ENCODE measurements at places on chromosomes 5 and 9.

DNA sequence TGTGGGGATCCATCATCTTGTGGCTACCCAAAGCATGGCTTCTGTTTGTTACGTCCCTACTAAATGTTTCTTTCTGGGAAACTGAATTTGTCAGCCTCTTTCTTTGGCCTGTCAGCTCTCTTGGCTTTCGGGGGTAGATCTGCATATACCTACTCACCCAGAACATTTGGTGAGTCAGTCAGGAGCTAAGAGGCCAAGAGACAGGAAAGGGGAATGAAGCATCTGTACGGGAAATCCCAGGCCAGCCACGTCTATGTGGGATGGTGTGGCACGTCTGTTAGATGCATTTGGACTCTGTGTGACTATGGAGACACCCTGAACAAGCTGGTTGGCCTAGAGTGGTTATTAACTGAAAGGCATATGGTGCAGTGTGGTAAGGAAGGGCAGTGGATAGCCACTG lies 58.1 kb downstream of the CDO1 start:
- peak; percentile 50 for DNase-seq

DNA sequence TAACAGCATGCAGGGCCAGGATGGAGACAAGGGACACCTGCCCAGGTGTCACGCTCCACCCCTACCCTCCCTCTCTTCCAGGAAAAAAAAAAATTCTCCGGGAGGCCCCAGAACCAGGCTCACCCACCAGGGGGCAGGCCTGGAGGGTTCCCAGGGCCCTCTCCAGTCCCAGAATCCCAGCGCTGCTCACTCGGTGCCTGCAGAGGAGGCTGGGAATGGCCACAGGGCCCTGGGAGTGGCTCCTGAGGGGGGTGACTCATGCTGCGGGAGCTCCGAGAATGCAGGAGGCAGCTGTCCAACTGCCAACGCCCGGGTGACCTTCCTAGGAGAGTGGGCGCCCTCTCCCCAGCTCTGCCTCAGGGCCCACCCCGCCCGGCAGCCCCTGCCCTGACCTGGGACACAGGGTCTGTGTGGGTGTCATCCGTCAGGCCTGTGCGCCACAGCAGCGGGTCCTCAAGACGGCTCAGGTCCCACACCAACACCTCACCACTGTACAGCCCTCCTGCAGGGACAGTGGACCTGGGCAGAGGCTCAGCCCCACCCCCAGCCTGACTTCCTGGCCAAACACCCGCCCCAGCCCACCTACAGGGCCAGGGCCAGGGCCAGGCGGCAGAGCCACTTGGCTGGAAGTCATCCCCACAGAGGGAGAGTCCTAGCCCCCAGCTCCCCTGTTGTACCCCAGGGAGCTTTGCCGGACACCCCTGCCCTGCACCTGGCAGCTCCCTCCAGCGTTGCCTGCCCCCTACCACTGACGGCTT lies 21.2 kb downstream of the DYNC2I2 start:
- DNase-seq = peak; percentile 87

GRCh38 chr9:36142510-36143244 lies 6.1 kb downstream of the GLIPR2 start:
- no peak for DNase-seq

GRCh38 chr5:6790346-6790865 lies 77.2 kb downstream of the TENT4A start:
- DNase-seq = no peak

- no peak for DNase-seq
Observed at GRCh38 chr9:75265525-75265972, 177.2 kb downstream of the OSTF1 start.

DNA sequence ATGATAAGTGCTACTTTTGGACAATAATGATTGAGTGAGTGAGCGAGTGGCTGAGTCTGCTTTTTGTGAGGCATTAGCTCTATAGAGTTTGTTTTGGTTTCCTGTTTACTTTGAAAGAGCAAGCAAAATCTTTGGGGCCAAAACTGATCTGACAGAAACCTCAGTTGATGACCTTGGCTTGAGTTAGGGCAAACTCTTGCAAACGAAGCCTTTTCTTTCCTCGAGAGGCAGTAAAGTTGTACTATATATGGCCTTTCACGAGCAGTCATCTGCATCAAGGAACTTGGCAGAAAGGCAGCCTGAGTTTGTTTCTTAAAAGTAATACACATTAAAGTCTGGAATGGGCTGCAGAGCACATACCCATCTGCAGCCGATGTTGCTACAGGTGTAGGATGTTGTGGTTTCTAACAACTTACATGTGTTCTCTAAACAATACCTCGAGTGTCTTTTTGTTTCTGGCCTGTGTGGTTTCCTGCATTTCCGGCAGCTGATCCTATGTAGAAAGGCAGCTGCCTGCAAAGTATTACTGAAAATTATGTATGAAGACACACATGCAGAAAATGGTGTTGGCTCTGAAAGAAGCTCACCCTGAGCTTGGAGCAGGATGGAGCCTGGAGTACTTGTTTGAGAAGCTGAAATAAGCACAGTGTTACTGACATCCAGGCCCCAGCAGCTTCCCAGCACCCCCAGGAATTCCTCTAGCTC lies 60.8 kb downstream of the FOXD1 start:
- DNase-seq = no peak

DNA sequence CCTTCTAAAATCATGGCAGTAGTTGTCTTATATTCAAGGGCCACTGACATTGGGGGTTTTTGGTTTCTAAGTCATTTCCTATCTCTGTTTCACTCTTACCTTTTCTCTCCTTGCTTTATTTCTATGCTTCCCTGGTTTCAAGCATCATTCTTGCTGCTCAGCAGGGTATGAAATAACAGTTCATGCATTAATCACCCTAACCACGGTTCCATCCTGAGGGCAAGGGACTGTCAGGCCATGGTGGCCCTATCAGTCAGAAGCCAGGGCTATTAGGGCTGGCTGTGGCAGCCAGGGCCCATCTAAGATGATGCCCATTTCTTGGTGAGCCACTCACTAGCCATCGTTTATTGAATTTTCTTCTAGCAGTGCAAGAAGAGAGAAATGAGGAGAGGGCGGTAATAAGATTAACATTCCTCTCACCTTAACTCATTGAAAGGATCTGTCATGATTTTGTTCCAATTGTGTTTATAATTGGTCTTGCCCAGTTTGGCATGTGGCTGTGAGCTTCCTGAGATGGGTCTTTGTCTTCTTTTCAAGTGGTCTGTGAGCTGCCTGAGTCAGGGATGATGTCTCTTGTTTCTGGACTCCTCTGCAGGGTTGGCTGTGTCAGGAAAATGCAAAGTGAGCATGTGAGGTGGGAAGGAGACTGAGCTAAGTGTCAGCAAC lies 45.2 kb downstream of the CYSTM1 start:
- DNase-seq = peak; percentile 66

- DNase-seq = no peak
Observed at GRCh38 chr5:144598451-144599068, 427.9 kb downstream of the KCTD16 start.

- no peak for DNase-seq
Observed at GRCh38 chr5:145450286-145450885, 384.8 kb downstream of the PRELID2 start.

DNA sequence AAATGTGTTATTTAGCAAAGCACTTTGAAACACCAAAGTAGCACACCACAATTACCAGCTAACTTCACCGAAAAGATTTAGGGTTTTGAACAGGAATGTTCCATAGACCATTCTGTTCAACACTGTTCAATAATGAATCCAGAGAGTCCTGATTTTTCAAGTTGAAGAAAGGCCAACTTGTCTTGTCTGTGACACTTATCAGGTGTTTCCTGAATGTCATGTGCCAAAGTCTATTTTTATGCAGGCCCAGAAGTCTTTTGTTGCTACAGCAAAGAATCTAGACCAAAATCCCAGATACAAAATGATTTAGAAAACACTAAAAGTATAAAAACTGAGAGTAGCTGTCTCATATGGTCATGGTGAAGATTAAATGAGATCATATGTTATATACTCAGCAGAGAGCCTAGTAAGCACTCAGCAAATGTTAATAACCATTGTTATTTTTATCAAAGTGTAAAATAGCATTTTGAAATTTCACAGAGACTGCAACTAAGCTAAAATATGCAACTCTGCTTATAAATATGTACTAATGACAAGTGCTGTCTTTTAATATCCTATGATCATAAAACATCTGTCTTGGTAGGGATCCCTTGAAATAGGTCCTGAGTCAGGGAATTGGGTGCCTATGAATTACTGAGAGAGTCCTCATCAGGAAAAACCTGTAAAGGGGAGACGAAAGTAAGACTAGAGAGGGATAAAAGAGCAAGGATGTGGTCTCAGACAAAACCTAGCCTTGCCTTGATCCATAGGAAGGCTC lies 122.4 kb upstream of the SLC12A2 start:
- no peak for DNase-seq

DNA sequence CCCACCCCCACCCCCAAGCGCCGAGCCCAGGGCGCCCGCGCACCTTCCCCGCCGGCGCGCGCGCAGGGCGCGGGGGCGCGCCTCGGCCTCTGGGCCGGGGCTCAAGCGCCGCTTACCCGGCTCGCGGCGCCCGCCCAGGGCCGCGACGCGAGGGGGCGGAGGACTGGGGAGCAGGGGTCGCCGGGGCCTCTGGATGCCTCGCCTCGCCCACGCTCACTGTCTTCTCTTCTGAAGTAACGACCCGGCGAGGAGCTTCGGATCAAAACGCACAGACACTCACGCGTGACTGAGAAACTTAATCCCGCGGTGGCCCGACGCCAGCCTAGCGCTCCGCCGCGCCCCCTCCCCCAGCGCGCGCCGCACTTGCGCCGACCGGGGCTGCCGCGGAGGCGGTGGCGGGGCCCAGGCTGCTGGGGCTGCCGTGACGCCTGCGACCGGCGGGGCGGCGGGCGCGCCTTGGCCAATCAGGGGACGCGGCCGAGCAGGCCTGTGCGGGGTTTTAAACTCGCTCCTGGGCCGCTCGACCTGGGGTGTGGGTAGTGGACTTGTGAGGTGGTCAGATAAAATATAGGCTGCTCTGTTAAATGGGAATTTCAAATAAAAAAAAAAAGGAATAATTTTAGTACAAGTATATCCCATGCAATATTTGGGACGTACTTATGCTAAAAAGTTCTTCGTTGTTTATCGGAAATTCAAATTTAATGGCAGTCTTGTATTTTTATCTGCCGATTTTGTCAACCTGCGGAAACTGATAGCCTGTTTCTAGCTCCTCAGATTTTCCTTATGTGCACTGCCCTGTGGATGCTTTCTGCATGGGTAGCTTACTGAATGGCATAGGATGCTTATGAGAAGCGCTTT lies at the start of gene MPDZ:
Gene MPDZ, minus strand, starts transcription at position 409 of the 858 bp plus-strand sequence. CDS start 29,377 bp downstream, outside the sequence.
- DNase-seq = no peak

- DNase-seq = no peak
Observed at GRCh38 chr5:25119650-25120049, 474.9 kb upstream of the CDH10 start.

- no peak for DNase-seq
Observed at GRCh38 chr5:105230516-105231157, 1668.0 kb upstream of the NUDT12 start.

DNA sequence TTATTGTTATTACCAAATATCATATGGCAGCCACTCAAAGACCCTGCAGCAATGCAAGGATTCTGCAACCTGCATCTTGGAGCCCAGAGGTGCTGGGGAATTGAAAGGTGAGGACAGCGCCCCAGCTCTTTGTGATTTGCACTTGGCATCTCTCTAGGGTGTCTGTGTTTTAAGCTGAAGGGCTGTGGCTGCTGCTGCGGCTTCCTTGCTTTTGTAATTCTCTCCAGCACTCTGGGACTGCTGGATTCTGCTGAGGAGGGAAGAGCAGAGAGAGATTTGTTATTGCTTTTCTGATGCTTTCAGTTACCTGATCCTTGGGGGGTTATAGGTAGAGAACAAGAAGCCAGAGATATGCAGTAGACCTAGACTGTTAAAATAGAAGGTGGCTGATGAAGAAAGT lies 562.4 kb downstream of the EBF1 start:
- DNase-seq = no peak

DNA sequence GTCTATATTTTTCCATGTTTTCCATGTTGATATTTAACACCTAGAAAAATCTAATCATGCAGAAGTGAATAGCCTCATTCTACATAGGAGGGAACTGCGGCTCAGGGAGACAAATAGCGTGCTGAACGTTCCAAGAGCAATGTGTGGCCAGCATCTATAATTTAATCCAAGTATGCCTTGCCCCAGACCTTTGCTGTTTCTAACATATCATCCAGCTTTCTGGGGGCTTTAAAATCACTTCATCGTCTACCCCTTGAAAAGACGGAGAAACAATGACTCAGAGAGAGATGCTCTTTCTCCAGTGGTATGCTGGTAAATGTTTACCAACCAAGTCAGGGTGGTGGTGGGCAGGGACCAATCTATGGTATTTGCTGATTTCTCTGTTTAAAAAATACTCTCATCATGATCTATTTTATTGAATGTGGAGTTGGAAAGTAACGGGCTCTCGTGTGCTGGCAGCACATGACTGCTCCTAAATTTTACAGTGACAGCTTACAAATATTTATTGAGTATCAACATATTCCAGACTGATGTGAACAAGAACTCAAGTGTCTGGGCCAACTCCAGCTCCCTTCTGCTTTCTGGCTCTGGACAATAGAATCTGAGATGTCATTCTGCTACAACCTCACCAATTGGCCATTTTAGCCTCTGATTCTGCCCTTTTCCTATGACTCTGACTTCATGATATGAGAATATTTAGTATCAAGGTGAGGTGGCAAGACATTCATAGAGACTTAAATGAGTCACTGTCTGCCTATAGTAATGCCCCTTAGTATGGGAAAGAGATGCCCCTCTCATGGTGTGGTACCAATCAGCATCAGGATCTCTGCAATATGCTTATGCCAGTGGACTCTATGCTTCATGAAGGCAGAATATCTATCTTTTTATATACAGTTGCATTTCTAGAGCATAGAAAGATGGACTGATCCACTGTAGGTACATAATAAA lies 407.4 kb upstream of the TNC start:
- no peak for DNase-seq

DNA sequence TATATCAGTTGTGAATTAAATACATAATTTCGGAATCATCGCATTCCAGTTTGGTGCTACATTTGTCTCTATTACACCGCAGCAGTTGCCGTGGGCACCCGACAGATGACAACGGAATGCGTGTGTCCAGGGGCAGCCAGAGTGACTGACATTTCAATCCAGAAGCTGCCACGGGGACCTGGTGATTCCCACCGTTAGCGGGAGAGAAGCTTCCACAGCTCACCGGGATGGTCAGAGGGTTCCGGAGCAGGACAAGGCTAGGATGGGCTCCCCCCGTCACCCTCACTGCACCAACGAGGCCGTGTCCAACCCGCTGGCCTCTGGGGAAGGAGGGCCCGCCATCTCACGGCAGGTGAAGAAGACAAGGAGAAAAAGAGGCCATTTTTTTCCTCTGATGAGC lies 86.8 kb downstream of the GTF3C4 start:
- no peak for DNase-seq

DNA sequence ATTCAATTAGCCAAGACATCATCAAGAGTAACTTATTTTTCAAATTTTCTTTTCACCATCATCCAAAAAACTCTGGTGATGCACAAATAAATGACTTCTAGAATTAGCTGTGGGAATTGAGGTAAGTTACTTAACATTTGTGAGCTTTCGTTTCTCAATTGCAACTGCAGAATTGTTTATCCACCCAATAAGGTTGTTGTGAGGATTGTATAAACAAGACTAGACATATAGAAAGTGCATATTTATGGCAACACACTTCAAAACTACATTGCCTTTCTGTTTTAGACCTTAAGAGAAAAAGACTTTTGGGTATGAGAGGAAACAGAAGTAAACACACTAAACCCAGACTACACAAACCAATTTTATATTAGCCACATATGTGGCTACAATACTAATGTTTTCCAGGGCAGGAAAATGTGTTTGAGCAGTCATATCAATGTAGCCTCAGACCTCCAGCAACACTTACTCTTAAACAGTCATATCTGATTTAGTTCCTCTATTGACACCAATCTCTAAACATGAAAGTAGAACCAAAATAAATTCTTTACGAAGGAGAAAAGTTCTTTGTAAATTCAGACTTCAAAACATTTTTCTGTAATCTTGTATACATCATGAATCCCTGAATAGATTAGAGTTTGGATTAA lies 488.0 kb upstream of the CYLC2 start:
- no peak for DNase-seq

Measured in kidney epithelial cell (primary cell).